Activated T-cell treated with anti-CD3 and anti-CD28 coated beads for 24 hours (primary cell): ENCODE measurements at places on chromosomes 16 and 17.

GRCh38 chr17:83080579-83080857, 1.1 kb downstream of the METRNL start:
- DNase-seq, result no peak

GRCh38 chr16:67403976-67404555, 10.8 kb upstream of the TPPP3 start:
- DNase-seq, result no peak

- no peak for DNase-seq
Observed at GRCh38 chr17:8087075-8087951, at the start of gene ALOX12B. Gene ALOX12B, minus strand, starts transcription at chr17:8087716. Its CDS starts 274 bp downstream, at chr17:8087442.

- DNase-seq, result no peak
Observed at GRCh38 chr16:19439483-19439882, 21.8 kb downstream of the TMC5 start.

DNA sequence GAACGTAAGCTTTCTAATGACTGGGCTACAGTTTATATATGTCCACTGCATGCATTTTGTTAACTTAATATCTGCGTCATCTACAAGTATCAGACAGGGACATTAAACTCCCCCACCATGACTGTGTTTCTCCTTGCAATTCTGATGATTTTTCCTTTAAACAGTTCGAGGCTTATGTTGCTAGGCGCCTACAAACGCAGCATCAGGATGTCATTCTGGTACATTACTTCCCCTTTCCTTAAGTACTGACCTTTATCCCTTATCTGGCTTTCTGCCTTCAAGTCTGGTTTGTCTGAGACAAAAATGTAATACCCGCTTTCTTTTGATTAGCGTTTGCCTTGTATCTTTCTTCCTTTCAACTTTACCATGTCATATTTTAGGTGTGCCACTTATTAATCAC, 362.4 kb downstream of the SLC39A11 start:
- DNase-seq, result no peak

- DNase-seq, result no peak
Observed at GRCh38 chr17:1013729-1014090, 16.8 kb downstream of the TIMM22 start.

GRCh38 chr17:45293413-45294211, 23.2 kb downstream of the MAP3K14 start:
- DNase-seq, result no peak

- no peak for DNase-seq
Observed at GRCh38 chr16:19218581-19218980, 50.5 kb downstream of the SYT17 start.

GRCh38 chr16:57115514-57116182, 23.3 kb downstream of the CPNE2 start:
- no peak for DNase-seq

DNA sequence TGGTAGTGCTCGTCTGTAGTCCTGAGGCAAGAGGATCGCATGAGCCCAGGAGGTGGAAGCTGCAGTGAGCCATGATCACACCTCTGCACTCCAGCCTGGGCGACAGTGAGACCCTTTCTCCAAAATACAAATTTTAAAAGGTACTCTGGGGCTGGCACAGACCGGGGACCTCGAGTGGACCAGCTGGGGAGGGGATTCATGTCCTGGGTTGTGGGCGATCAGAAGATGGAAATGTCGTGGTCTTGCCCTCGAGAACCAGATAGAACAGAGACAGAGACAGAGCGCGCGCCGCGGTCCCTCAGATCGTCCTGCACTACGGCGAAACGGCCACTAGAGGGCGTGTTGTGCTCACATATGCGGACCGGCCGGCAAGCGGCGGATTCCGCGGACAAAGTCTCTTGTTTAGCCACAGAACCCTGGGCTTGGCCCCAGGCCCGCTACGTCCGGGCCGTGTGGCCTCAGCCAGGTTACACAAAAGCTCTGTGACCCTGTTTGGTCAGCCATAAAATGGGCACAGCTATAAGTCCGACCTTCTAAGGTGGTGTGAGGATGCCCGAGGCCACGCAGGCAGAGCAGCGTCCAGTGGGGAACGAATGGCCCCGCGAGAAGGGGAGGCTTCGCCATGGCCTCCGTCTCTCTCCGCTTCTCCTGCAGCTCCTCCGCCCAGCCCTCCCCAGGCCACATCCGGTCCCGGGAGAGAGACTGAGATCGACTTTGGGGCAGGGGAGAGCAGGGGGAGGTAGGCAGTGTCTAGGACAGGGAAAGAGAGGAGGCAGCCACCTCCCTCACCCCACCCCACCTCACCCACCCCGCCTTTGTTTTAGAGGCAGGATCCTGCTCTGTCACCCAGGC, 14.6 kb upstream of the SBK1 start:
- DNase-seq, result peak; percentile 76

- no peak for DNase-seq
Observed at GRCh38 chr16:65178151-65178550, 56.3 kb upstream of the CDH11 start.

DNA sequence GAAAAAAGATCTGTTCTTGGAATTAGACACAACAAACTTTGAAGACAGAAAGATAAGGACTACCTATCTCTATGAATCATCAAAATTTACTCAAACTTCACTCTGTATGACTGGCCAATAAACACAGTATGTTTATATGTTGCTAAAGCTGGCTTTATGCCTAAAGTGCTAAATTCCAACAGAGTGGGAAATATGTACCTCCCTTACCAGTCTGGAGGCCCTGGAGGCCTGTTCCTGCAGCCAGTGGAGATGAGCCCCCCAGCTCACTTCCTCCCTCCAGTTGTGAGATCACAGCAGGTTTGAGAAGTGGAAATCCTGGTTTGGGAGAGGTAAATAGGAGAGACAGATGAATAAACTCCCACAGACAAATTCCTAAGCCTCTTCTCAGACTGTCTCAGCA, 9.0 kb downstream of the ZNF23 start:
- DNase-seq, result no peak

- DNase-seq, result no peak
Observed at GRCh38 chr17:35117984-35118383, 1.7 kb downstream of the RAD51D start.

DNA sequence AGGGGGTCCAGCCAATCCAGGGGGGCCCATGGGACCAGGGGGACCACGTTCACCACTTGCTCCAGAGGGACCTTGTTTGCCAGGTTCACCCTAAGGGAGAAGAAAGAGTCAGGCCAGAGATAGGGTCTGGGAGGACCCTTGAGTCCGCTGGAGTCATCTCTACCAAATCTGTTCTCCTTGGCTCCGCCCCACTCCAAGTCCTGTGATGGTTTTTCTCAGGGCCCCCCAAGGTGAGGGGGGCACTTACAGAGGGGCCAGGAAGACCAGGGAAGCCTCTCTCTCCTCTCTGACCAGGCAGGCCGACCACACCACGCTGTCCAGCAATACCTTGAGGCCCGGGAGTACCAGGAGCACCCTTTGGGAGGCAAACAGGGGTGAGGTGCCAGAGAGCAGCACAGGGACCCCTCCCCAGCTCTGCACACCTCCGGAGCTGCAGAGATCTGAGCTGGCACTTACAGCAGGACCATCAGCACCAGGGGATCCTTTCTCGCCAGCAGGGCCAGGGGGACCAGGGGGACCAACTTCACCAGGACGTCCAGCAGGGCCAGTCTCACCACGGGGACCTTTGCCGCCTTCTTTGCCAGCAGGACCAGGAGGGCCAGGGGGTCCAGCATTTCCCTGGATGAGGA, 12.4 kb downstream of the COL1A1 start:
- no peak for DNase-seq

DNA sequence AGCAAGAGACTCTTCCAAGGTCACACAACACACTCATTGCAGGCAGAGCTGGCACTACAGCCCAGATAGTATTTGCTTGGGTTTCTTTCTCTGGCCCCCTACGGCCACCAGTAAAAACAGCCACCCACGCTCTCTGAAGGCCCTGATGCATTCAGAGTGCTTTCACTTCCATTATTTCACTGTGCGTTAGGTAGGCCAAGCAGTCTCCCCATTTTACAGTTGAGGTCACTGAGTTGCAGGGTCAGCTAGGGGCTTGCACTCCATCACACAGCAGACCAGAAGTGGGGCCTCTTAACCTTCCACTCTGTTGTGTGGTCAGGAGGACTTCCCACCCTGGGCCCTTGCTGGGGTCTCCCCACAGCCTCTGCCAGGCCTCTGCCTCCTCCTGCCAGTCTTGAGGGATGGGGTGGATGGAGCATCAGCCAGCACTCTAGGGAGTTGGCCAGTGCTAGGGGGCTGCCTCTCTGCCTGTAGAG, 2.5 kb downstream of the TBX21 start:
- DNase-seq, result no peak

DNA sequence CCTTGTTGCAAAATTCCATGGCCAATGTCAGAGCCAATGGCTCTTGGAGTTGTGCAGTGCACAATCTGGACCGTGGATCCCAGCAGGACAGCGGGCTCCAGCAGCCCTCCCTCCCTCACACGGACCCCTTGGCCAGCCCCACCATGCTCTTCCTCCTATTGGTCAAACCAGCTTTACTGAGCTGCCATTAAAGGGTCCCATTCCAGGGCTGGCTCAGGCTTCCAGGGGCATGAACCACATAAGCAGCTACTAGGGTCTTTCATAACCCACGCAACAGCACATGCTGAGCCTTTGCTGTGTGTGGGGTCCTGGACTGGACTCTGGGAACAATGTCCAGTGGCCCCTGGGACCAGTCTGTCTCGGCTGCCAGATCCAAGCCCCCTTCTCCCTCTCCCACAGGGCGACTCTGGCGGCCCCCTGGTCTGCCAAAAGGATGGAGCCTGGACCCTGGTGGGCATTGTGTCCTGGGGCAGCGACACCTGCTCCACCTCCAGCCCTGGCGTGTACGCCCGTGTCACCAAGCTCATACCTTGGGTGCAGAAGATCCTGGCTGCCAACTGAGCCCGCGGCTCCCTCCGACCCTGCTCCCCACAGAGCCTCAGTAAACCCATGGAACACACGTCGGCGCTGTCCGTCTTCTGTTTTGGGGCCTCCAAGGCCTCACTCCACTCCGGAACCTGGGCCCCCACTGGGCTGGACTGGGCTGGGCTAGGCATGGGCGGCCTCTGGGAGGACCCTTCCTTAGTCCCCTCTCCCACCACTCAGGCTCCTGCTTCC, 5.7 kb downstream of the CTRB1 start:
- no peak for DNase-seq

DNA sequence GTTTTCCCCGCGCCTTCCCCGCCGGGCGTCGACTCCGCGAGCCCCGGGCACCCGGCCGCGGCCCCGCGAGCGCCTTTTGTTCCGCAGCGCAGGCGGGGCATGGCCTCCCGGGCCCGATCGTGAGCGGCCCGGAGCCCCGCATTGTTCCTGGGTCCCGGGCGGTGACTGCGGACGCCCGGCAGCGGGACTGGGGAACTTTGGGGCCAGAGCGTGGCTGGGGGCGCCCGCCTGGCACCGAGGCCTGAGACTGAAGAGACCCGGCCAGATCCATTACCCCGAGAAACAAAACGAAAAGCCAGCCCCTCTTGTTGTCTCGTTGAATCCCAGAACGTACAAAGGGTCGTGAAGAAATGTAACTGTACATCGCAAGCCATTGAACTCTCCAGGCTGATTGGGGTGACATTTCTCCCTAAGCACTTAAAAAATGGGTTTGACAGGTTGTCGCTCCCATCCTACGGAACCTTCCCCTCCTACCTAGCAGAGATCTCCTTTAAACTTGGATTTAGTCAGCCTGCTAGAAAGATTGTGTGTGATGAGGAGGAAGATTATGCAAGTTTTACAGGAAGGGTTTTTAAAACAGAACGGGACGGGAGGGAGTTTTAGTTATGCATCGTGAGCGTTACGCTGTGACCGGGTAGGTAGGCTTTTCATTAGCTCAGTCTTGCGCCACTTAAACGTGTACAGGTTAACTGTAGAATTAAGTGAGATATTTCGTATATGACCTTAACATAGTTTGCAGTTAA, 825 bp downstream of the METTL9 start:
- DNase-seq, result peak; percentile 11

- DNase-seq, result no peak
Observed at GRCh38 chr16:86939609-86940008, 361.3 kb downstream of the FOXL1 start.

- DNase-seq, result no peak
Observed at GRCh38 chr17:12047681-12048376, 27.2 kb downstream of the MAP2K4 start.

DNA sequence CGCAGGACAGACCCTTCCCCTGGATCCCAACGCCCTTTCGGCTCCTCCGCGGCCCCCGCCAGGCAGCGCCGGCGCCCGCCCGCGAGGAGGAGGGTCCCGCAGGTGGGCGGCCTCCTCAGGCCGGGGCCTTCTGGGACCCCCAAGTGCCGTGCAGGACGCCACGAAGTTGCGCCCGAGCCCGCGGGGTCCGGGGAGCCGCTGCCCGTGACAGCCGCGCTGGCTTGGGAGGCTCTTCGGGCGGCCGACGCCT, 504 bp downstream of the ERN1 start:
- DNase-seq, result no peak

- DNase-seq, result no peak
Observed at GRCh38 chr17:33052856-33053255, 61.2 kb downstream of the SPACA3 start.

- no peak for DNase-seq
Observed at GRCh38 chr16:56228476-56228875, 37.2 kb downstream of the GNAO1 start.

GRCh38 chr17:59839651-59840328, 53.0 kb downstream of the TUBD1 start:
- no peak for DNase-seq

GRCh38 chr17:28145348-28145747, 102.9 kb downstream of the NLK start:
- DNase-seq, result no peak

DNA sequence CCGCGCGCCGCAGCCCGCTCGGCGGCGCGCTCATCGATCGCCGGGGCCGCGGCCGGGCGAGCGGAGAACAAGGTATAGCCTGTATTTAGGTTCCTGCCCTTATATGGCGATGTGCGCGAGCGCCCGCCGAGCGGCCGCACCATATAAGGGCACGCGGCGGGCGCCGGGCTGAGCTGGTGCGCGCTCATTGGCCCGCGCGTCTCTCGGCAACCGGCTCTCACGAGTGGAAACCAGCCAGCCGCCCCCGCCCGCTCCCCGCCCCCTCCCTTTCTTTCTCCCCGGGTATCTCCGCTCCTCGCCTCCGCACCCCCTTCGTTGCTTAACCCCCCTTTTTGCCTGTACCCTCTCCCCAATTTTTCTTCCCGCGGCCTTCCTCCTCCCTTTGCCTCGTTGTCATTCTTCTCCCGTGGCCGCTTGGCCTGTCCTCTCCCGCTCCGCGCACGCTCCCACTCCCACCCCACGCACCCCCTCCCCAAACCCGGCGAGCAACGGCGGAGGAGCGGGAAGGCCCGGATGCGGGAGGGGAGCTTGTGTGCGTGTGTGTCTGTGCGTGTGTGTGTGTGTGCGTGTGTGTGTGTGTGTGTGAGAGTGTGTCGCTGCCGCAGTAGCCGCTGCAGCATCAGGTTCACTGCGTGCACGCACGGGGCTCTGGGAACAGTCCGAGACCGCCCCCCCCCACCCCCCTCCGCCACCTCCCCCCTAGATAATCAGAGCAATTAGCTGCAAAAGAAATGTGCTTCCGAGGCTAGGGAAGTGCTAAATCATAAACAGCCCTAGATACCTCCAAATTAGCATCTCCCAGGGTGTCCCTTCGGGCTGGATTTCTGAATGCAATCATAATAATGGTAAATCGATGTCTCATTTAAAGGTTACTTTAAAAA, 13.5 kb upstream of the CBX8 start:
- peak; percentile 69 for DNase-seq

- no peak for DNase-seq
Observed at GRCh38 chr16:13806671-13807070, 113.3 kb upstream of the ERCC4 start.

GRCh38 chr17:57440522-57441269, 184.4 kb downstream of the MSI2 start:
- DNase-seq, result peak; percentile 73

GRCh38 chr16:3254309-3254708, 2.1 kb downstream of the MEFV start:
- no peak for DNase-seq
